Heart right ventricle (tissue), 16 donors: ENCODE measurements at places on chromosomes 16 and 17. TPM values are rescaled to one million over a fixed set of nuclear protein-coding genes. Genes with fewer than 3 reads are reported as not detected.
A peak's percentile ranks its signal among the peaks of the same experiment; 100 is the strongest.

- no peaks in the 10 kb centered on the region for H3K4me1 ChIP-seq
- no peak for DNase-seq
- no peak overlapping the region for H3K4me3 ChIP-seq
- no peaks in the 10 kb centered on the region for H3K27me3 ChIP-seq
- H3K36me3 ChIP-seq, result no peaks in the 10 kb centered on the region
These were observed 27.2 kb downstream of the MAP2K4 start for GRCh38 chr17:12047681-12048376.

DNA sequence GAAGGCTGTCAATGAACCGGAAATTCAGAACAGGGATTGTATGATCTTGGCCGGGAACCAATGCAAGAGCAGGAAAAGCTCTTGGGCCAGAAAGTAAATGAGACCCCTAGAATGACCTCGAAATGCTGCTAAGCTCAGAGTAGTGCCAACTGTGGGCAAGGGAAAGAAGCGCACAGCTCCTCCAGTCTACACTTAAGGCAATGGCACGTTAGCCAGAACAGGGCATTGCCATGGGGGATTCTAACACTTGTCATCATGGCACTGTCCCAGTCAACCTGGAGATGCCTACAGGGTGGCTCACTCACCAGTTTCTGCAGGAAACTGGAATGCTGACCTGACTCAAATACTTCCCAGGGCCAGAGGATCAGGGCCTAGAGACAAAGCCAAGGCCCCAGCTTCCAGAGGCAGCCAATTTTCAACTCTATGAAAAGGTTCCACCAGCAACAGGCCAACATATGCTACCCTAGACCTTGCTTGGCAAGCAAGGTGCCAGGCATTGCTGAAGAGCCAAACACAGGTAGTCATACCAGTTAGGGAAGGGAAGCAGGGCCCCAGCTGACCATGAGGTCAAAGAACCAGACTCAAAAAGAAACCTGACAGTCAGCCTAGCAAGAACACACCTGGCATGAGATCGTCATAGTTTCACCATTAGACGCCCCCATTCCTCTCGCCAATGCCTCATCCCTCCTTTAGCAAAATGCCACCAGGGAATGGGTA lies 34.9 kb downstream of the ARHGAP17 start:
- no peak for DNase-seq
- no peaks in the 10 kb centered on the region for H3K36me3 ChIP-seq
- H3K27ac ChIP-seq, result peak overlapping the region; percentile 81
- H3K27me3 ChIP-seq, result no peaks in the 10 kb centered on the region

DNA sequence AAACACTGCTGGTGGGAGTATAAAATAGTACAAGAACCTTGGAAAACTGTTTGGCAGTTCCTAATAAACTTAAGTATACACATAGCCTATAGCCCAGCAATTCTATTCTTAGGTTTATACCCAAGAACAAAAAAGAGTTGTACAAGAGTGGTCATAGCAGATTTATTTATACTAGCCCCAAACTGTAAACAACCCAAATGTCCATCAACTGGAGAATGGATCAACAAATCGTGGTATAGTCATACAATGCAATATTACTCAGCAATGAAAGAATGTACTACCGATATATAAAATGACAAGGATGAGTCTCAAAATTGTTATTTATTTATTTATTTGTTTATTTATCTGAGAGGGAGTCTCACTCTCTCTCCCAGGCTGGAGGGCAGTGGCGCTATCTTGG lies 23.1 kb downstream of the GNGT2 start:
- DNase-seq, result no peak
- no peaks in the 10 kb centered on the region for H3K36me3 ChIP-seq
- H3K4me1 ChIP-seq, result peaks cover 11% of the 10 kb centered on the region
- H3K4me3 ChIP-seq, result no peak overlapping the region

DNA sequence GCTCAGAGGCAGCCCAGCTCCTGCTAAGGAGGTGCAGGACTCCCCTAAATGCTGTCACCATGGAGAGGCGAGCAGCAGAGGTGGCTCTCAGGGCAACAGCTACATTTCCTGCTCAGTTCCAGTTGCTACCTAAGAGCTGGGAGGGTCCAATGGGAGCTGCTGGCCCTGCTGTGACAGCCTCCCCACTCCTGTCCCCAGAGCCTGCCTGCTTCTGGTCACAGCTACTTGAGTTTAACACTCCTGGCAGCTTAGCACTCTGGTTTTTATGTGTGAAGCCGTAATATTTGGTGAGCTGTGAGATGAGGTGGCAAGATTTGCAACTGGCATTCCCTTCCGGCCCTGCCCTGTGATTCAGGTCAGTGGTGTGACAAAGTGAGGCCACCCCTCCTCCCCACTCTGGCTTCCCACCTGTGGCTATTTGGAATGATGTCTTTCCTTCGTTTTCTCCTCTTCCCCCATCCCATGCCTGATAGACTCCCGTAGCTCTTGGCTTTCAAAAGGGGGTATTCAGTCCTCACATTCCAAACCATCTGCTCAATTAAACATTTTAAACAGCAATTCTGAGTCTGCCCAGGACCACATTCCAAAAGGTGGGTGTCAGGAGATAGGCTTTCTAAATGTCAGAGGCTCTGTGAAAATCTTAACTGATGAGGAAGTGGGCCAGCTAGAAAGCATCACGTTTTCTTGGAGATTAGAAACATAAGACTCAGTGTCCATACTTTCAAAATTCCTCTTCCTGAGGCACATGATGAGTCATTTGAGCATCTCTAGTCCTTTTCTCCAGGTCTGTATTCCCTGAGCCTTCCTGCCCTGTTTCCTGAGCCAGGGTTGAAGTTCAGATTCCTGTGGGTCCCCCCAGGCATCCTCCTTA lies 42.6 kb upstream of the SKAP1 start:
- no peaks in the 10 kb centered on the region for H3K4me1 ChIP-seq
- no peaks in the 10 kb centered on the region for H3K36me3 ChIP-seq
- peaks cover 87% of the 10 kb centered on the region for H3K27me3 ChIP-seq
- no peak overlapping the region for H3K4me3 ChIP-seq
- no peak for DNase-seq

- DNase-seq, result no peak
- H3K27me3 ChIP-seq, result no peaks in the 10 kb centered on the region
- no peaks in the 10 kb centered on the region for H3K36me3 ChIP-seq
- peaks cover 11% of the 10 kb centered on the region for H3K4me1 ChIP-seq
These were observed 56.4 kb downstream of the IRX5 start for GRCh38 chr16:54987081-54987480.

- H3K4me1 ChIP-seq, result no peaks in the 10 kb centered on the region
- no peak overlapping the region for H3K27ac ChIP-seq
- no peak overlapping the region for H3K4me3 ChIP-seq
These were observed 11.8 kb upstream of the KCNH6 start for GRCh38 chr17:63511331-63511730.

DNA sequence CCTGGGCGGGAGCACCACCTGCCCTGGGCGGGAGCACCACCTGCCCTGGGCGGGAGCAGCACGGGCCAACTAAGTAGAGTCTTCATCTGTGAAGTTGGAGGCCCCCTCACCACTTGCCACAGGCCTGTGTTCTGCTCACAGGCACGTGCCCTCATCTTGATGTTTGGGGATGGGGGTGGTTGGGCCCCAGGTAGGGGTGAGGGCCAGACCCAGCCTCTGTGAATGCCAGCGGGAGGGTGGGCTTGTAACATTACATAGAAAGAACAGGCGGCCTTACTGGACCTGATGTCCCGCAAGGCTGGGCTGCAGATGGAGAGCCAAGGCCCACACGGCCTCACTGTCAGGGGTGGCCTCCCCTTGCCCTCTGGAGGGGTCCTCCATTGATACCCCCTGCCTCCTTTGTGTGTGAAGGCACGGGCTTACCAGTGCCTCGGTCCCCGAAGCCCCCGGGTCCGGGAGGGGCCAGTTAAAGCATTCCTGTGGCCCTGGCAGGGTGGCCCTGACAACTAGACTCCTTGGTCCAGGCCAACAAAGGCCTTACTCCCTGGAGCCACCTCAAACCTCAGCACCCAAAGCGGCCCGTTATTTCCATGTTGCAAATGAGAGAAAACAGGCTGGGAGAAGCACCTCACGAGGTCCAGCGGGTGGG lies 1.1 kb upstream of the SLC16A3 start:
- no peaks in the 10 kb centered on the region for H3K36me3 ChIP-seq
- H3K27ac ChIP-seq, result peak overlapping the region; percentile 85
- peak overlapping the region; percentile 55 for H3K4me3 ChIP-seq

GRCh38 chr17:80873307-80873951 lies 118.2 kb upstream of the CHMP6 start:
- H3K27ac ChIP-seq, result no peak overlapping the region
- H3K4me3 ChIP-seq, result no peak overlapping the region
- no peaks in the 10 kb centered on the region for H3K36me3 ChIP-seq
- no peaks in the 10 kb centered on the region for H3K27me3 ChIP-seq
- DNase-seq, result no peak

DNA sequence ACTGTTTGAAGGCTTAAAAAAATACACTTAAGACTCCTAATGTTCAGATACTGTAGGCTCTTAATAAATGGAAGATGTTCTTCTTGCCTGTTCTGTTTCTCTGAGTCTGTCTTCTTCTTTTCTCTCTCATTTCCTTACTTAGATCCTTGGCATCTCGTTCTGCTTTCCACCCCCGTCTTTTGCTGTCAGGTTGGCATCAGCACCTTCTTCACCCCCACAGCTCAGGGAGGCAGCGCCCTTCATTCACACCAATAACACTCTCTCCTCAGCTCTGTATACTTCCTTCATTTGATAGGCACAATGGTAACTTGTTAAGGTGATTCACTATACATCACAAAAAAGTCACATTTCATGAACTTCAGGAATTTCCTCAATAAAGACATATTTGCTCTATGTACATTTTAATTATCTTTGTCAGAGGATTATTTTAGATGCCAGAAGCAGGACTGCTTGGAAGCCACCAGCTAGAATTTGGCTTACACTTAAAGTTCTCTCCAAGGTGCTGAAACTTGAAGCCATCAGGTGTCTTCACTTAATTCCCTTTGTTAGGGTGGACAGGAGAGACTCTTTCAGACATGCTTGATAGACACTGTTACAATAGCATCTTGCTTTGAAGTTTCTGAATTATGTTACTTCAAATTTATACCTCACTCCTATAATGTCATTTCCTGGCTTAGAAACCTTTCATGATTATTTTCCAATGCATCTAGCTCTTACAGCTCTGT lies 670.1 kb upstream of the C16orf82 start:
- H3K27ac ChIP-seq, result no peak overlapping the region
- H3K4me3 ChIP-seq, result no peak overlapping the region
- no peaks in the 10 kb centered on the region for H3K36me3 ChIP-seq
- no peaks in the 10 kb centered on the region for H3K27me3 ChIP-seq
- no peaks in the 10 kb centered on the region for H3K4me1 ChIP-seq
- no peak for DNase-seq

DNA sequence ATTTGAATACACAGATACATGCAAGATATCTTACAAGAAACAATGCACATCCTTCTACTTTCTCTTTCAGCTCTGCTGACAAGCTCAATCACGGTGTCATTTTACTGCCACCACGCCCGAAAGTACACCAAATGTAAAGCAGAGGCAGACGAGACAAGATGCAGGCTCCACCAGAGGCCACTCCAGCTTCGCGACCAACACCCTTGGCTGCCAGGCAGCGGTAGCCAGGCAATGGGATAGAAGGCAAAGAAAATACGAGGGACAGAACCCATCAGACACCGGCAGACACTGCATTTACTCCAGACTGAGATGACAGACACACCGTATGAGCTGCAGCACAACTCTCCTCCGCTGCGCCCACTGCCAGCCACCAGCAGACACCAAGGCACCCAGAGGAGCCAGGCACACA lies 41.0 kb downstream of the USP22 start:
- H3K4me3 ChIP-seq, result no peak overlapping the region
- peak overlapping the region; percentile 2 for H3K27ac ChIP-seq
- DNase-seq, result no peak
- H3K27me3 ChIP-seq, result no peaks in the 10 kb centered on the region
- peaks cover 8% of the 10 kb centered on the region for H3K4me1 ChIP-seq

DNA sequence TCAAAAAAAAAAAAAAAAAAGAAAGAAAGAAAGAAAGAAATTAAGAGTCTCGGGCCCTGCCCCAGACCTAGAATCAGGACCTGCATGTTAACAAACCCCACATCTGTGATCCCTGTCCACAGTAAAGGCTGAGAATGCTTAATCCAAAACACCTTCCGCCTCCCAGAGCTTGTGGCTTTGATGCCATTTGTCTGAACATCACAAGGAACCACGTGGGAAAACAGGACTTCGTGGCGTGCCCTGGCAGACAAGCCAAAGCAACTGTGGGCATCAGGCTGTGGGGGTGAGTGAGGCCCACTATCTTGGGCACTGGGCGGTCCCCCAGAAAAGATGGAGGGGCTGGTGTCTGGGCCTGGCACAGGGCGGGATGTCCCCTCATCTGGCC lies 173.4 kb upstream of the CIBAR2 start:
- no peak overlapping the region for H3K27ac ChIP-seq
- no peak overlapping the region for H3K4me3 ChIP-seq
- H3K27me3 ChIP-seq, result no peaks in the 10 kb centered on the region
- no peak for DNase-seq
- H3K36me3 ChIP-seq, result no peaks in the 10 kb centered on the region

DNA sequence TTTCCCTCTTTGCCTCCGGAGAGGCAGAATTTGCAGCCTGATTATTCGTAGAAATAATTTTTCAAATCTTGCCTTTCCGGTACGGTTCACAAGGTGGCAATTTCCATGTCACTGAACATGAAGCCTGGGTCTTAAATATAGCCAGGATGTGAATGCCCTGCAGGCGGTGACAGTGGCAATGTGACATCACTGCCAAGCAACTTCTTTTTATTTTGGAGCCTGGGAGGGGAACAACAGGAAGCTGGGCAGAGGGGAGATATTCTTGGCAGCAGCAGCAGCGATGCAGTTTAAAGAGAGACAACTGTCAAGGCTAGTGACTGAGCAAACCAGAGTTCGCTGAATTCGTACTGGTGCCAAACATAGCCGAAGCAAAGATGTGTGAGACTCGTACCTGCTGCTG lies 171.1 kb downstream of the SNX29 start:
- peak overlapping the region; percentile 65 for H3K27ac ChIP-seq
- no peak overlapping the region for H3K4me3 ChIP-seq
- H3K27me3 ChIP-seq, result no peaks in the 10 kb centered on the region

DNA sequence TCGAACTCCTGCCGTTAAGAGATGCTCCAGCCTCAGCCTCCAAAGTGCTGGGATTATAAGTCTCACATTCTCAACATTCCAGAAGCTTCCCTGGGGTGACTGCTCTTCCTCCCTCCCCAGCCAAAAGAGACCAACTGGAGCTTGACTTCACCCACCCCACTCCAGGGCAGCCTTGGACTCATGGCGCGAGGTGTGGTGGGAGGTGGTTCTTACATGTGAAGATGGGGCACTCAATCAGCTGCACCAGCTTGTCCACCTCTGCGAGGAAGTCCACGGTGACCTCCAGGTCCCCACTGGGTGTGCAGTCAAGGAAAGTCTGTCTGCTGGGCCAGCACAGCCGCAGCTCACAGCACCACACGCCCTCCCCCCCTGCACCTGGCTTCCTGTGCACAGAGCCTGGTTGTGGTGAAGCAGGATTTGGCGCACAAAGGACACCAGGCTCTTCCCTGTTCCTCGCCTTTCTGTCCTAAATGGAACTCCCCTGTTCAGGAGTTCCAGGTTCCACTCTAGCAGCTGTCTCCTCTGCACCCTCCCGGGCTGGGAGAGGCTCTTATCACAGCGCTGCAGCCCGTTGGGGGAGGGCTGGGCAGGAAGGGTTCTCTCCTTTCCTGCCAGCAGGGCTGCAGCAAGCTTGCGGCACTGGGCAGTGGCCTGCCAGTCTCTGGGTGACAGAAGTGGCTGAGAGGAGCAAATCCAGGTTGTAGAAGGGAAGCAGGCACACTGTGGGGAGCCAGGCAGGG lies 9.6 kb upstream of the MTSS2 start:
- no peaks in the 10 kb centered on the region for H3K36me3 ChIP-seq
- H3K27ac ChIP-seq, result peak overlapping the region; percentile 66
- H3K27me3 ChIP-seq, result no peaks in the 10 kb centered on the region
- peaks cover 96% of the 10 kb centered on the region for H3K4me1 ChIP-seq
- DNase-seq, result peak; percentile 73

ATP1B2 gene
- total RNA-seq, result 2.0 TPM

NAGS gene
- total RNA-seq, result 0.32 TPM

TXNDC17 gene
- 59.2 TPM for total RNA-seq

MYH1 gene
- total RNA-seq, result not detected

VPS9D1 gene
- total RNA-seq, result 11.8 TPM

IRX6 gene
- total RNA-seq, result 14.3 TPM
